ENCODE measurements at places on chromosomes 12 and 14.
A peak's percentile ranks its signal among the peaks of the same experiment; 100 is the strongest.

- no peak for DNase-seq
Measured at GRCh38 chr12:83537428-83538053, 850.8 kb downstream of the TMTC2 start.

GRCh38 chr12:46485853-46486252, 113.3 kb upstream of the SLC38A2 start:
- DNase-seq = no peak

DNA sequence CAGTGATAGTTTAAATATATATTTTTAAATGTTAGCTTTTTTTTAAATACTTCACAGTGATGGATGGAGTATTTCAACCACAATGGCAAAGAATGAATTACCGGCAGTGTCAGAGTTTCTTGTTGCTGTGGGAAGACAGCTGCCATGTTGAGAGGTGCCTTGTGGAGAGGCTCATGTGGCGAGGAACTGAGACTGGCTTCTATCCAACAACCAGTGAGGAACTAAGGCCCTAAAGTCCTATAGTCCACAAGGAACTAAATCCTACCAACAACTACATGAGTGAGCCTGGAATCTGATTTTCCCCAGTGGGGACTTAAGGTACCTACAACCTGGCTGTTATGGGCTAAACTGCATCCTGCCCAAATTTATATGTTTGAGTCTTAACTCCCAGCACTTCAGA, 220.2 kb upstream of the PLEKHG7 start:
- DNase-seq = peak; percentile 13

GRCh38 chr14:47539031-47539461, 136.4 kb downstream of the MDGA2 start:
- DNase-seq = peak; percentile 40

DNA sequence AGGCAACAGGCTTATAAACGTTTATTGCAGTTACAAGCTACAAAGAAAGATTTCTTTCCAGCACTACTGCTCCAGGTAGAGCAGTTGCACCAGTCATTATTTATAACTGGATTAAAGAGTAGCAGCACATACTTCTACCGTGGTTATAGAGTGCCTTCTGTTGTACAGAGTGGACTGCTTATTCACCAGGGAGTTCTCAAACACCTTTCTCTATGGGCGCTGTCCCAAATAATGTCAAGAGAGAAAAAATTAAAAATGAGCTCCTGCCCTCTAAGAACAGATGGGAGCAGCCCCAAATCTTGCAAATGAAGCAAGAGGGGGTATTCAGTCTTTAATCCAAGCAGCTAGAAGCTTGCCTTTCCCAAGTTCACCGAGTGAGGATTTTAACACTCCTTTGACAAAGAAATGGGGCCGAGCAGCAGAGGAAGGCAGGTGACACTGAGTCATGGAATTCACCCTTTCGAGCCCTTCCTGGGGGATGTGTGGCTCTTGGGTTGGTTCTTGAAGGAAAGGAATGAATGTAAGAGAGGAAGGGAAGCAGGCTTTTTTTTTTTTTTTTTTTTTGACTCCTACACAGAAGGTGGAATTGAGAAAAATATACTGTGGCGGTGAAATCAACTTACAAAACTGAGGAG, 181.2 kb downstream of the PRKCH start:
- DNase-seq = peak; percentile 46

DNA sequence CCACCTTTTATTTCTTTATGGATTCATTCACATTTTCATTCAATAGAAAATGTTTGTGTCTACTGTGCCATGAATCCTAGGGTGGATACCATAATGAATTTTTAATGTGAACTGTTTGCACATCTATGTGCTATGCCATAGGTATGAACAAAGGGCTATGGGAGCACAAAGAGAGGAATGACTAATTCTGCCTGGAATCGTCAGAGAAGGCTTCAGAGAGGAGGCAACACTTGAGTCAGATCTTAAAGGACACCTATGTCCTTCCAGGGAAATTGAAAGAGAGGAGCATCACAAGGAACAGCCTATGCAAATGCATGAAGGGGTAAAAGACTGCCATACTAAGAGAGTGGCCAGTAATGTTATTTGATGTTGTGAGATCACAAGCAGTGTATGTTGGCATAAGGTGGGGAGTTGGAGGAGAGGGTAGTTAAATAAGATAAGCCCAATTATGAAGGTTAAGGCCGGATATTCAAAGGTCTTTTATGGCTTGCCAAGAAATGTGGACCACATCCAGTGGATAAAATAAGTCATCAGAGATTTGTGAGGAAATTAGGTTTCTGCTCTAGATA, 246.7 kb downstream of the GRIN2B start:
- peak; percentile 11 for DNase-seq

DNA sequence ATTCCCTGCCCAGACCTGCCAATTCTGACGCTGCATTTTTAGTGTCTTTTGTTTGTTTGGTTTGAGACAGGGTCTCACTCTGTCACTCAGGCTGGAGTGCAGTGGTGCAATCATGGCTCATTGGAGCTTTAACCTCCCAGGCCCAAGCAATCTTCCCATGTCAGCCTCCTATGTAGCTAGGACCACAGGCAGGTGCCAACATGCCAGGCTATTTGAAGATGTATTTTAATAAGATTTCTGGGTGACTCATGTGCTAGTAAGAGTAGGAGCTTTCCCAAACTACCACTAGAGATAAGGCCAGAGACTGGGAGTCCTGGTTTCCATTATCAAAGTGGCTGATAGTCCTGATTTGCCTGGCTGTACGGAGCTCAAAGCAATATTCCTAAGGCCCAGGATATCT, 693.3 kb downstream of the MED13L start:
- DNase-seq = no peak

DNA sequence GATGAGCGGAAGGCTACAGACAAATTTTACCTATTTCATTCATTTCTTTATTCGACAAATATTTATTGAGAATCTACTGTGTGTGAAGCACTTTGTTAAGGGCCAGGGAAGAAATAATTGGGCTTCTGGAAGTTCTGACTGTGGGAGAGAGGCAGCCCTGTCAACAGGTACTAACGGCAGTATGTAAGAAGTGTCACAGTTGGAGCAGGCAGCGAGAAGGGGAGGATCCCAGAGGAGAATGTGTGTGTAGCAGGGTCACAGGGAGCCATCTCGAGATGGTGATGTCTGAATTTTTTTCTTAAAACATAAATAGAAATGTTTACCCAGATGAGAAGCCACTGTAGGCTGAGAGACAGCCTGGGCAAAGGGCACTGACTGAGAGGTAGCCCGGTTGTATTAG, 163.3 kb upstream of the SLC38A2 start:
- peak; percentile 83 for DNase-seq

DNA sequence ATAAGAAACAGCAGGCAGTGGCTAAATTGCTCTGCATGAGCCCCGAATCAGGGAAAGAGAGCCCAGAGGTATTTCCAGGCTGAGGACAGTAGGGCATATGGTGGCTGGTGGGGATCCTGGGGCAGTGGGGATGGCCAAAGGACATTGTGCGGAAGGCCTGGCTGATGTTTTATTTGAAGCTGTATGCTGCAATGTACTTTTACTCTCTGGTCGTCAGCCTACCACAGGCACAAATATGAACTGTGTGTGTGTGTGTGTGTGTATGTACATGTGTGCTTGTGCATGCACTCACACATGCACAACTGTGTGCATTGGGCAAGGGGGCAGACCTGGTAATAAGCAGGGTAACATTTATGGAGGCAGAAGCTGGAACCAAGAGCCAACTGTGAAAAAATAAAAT, 74.7 kb upstream of the GZMB start:
- no peak for DNase-seq

- DNase-seq = no peak
Measured at GRCh38 chr14:38113546-38113945, 94.2 kb upstream of the SSTR1 start.

DNA sequence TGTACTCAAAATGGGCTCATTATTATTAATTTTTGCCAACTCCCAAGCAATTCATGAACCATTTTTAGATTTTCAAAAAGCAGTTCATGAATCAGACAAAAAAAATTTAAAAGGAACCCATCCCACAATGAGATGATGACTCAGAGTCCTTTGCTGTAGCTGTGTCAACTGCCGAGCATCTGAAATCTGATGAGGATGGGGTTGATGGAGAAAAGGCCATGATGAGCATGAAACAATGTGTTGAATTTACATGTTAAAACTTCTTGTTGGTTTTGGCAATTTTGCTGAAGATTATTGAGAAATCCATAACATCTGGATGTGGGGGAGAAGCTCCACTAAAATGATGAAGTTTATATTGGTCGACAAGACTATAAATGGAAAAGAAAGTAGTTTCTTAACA, 378.0 kb downstream of the FOXG1 start:
- DNase-seq = no peak

DNA sequence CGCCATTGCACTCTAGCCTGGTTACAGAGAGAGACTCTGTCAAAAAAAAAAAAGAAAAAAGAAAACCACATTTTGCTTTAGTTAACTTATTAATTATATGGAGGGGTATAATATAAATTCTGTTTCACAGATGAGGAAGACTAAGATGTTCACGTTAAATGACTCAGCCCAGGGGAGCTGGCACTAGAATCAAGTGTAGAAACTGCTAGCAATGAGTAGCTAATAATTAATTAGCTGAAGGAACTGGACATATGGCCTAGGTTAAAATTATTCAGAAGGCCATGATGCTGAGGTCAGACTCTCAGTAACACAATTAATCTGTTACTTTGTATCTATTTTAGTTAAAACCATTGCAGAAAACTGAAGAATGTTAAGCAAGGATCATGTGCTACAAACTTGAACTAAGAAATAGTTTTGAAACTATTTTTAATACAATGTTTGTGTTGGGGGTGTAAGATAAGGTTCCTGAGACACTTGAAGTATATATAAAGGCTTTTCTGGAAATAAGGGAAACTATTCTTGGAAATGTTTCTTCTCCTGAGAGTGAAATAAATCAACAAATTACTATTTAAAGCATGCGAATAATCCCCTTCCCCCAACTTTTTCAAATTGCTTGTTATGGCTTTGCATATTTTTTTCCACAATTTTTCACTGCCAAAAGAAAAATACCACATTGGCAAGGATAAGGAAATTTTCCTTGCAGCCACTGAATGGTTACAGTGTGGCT, 589.3 kb downstream of the SOX5 start:
- no peak for DNase-seq

DNA sequence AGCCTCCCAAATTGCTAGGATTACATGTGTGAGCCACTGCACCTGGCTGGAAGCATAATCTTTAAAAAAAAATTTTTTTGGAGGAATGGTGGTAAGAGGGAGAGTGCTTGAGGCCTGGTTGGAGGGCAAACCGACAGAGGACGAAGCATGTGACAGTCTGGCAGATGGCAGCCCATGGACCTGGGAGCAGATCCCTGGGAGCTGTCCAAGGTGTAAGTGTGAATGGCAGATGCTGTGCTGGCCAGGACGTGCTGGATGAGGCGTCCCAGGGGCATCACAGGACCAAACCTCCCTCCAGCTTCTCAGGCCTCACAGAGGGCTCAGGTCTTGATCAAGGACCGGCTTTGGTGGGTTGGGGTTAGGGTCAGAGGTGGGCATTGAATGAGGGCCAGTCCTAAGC, 128.4 kb upstream of the NCOR2 start:
- DNase-seq = no peak

DNA sequence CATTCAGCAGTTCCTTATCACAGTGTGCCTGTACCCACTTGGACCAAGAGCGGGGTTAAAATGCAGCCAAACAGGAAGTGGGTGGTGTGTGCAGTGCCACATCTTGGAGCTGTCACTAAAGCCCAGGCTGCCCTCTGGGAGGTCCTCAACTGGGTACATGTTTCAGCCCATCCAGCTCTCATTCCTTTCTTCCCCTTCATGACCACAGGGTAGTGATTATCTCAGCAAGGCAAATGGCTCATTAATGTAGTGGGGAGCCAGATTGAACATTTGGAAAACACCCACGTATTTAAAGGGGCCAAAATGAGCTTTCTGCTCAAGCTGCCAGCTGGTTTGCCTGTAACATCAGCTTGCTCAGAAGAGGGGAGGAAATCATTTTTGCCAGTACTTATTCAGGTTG, 210.8 kb upstream of the BTG1 start:
- DNase-seq = no peak

- DNase-seq = no peak
Measured at GRCh38 chr12:118346895-118347294, 25.8 kb downstream of the TAOK3 start.

DNA sequence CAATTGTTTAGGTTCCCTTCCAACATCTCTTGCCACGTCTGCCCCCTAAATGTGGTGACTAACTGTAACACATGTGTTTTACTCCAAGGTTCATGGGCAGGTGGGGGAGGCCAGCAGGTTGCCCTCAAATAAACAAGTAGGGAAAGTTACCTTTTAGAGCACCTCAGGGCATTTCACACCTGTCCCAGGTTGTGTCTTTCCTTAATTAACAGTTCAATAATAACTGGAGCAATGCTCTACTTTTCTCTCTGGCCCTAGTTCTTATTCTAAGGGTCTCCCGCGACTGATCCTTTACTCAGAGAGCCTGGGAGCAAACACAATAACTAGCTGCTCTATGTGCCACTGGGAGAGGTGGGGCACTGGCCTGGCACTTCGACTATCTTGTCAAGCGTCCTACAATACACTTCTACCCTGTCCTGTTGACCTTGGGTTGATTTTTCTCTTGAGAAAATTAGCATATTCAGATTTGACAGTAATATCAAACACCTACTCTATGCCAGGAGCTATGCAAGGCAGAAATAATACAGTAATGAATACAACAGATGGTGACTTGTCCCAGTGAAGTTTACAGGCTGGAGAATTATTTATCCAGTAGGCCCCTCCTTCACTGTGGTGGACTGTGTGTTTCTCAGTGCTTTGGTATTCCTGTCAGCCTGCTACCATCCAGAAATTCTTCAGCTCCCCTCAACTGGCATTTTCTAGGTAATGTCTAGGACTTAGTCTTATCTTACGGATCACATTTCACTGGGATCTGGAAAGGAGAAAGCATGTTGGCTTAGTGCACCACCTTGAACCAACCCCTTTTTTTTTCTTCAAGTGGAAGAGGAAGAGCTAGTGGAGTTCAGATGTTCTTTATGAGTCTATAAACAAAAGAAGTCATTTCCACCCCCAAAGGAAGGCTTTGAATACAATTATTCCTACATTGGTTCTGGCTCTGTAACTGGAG, 202.6 kb downstream of the CRADD start:
- no peak for DNase-seq

- peak; percentile 6 for DNase-seq
Measured at GRCh38 chr12:30839643-30840220, 85.0 kb upstream of the CAPRIN2 start.

- DNase-seq = peak; percentile 23
Measured at GRCh38 chr14:63891148-63891975, 38.6 kb downstream of the SYNE2 start.

GRCh38 chr14:69268223-69268622, 8.3 kb downstream of the GALNT16 start:
- DNase-seq = no peak

DNA sequence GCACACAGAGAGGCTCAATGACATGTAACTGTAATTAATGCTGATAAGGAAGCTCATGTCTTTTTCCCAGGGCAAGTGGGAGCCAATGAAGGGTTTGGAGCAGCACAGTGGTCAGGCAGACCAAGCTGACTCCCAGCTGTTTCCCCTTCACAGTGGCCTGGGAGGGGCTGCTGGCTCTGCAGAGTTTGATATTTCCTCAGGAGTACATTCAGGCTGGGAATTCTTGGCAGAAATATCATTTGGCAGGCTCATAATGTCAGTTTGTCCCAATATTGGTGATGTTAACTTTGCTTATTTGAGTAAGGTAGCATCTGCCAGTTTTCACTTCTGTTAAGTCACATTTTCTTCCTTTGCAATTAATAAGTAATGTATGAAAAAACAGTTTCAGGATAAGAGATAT, 247.0 kb downstream of the EMP1 start:
- DNase-seq = no peak

- DNase-seq = no peak
Measured at GRCh38 chr12:21613931-21614330, 9.3 kb upstream of the GYS2 start.

All from NCI-H82 (cell line).